ENCODE measurements at places on chromosomes 5 and 9.
A peak's percentile ranks its signal among the peaks of the same experiment; 100 is the strongest.

DNA sequence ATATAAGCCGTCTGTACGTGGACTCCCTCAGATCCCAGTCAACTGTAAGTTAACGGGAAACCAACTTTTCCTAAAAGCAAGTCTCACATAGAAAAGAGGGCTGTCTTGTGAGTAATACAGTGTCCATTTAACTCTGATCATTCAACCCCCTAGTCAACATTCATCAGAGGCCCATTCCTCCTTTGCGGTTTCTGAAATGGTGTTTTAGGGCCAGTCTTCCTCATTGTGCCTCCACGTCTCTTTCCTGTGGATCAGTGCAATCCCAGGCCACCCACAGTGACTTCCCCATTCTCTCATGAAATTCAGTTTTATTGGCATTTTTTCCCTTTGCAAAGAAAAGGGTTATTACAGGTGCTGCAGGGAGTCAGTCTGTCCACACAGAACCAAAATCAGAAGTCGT, 261.8 kb downstream of the NR3C1 start:
- DNase-seq = no peak

GRCh38 chr5:76544268-76544926, 78.8 kb downstream of the F2RL2 start:
- DNase-seq = peak; percentile 34

GRCh38 chr5:90161414-90161813, 248.1 kb downstream of the CETN3 start:
- peak; percentile 38 for DNase-seq

- DNase-seq = no peak
Observed at GRCh38 chr5:44486591-44486990, 97.4 kb upstream of the FGF10 start.

GRCh38 chr5:137734962-137735554, 831 bp downstream of the KLHL3 start:
- DNase-seq = peak; percentile 36

DNA sequence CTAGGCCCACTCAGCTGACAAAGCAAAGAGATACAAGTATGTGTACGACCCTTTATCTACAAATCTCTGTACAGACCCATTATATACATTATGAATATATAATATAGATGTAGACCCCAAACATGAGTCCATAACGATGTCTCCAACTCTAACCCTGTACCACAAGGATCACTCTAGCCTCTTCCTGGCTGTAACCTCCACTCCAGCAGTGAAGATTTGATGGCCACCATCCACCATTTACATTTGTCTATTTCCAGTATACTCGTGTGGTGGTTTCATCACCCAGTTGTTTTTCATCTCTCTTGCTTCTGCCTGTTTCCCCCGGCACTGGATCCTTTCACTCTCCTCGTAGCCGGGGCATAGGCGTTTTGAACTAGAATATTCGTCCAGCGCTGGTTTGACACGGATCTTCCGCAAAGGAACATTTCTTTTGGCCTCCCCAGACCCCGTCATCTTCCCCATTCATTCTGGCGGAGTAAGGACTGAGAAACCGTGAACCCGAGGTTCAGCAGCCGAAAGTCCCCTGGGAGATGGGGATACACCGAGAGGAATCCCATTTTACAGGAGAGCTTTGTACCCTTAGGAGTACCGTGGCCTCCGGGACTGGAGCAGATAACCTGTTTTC, 828 bp upstream of the TRIO start:
- DNase-seq = no peak

DNA sequence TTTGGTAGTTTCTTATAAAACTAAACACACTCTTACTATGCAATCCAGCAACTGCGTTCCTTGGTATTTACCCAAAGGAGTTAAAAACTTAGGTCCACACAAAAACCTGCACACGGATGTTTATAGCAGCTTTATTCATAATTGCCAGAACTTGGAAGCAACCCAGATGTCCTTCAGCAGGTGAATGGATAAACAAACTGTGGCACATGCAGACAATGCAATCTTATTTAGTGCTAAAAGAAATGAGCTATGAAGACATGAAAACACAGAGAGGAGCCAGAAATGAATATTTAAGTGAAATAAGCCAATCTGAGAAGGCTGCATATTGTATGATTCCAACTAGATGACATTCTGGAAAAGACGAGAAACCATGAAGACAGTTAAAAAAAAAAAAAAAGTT, 10.7 kb downstream of the WNK2 start:
- DNase-seq = no peak

Data from kidney glomerular epithelial cell (primary cell).